ENCODE measurements at places on chromosomes 4 and X. TPM values are rescaled to one million over a fixed set of nuclear protein-coding genes. Genes with fewer than 3 reads are reported as not detected.

SLIT2 gene
- 0.72 TPM for total RNA-seq

GRCh38 chr4:174373821-174374220 is 90.1 kb downstream of the CEP44 start:
- DNase-seq: no peak
- H3K36me3 ChIP-seq: no peaks in the 10 kb centered on the region
- H3K4me3 ChIP-seq: no peak overlapping the region
- peaks cover 39% of the 10 kb centered on the region for H3K4me1 ChIP-seq

GRCh38 chrX:22950269-22951266 is 49.2 kb upstream of the DDX53 start:
- H3K27ac ChIP-seq: no peak overlapping the region
- H3K36me3 ChIP-seq: no peaks in the 10 kb centered on the region
- no peaks in the 10 kb centered on the region for H3K27me3 ChIP-seq

DNA sequence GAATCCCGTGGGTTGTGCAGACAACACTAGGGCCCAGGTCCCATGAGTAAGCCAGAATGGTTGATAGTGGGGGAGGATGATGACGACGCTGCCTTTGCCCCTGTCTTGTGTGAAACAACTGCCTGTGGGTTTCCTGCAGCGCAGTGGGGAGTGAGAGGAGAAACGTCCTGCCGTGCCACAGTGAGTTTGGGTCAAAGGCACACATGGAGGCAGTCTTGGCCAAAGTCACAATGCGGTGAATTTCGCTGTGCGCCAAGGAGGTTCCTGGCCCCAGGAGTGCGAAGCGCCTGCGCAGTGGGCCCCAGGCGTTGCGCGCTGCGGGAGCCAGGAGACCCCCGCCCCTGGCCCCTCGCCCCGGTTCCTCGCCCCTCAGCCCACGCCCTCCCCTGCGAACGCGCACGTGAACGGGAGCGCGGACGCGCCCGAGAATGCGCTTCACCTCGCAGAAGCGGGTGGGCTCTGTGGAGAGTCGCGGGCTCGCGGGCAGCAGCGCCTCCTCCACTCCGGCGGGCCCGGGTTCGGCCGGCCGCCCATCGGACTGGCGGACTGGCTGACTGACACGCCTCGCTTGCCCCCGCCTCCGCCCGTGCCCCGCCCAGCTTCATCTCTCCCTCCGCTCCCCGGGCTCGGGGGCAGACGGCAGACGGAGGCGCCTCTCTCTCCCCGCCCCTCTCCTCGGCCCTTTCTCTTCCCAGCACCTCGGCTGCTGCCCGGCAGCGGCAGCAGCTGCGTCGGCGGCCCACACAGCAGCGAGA is at the start of gene NUDT10:
NUDT10 (plus strand) TSS at position 635 of the 755 bp plus-strand sequence. CDS start 144 bp downstream, outside the sequence.
- H3K36me3 ChIP-seq: no peaks in the 10 kb centered on the region
- peak within 1 kb of the TSS; percentile 5 for H3K4me3 ChIP-seq
- no peaks in the 10 kb centered on the region for H3K4me1 ChIP-seq
- no peaks in the 10 kb centered on the region for H3K27me3 ChIP-seq

DNA sequence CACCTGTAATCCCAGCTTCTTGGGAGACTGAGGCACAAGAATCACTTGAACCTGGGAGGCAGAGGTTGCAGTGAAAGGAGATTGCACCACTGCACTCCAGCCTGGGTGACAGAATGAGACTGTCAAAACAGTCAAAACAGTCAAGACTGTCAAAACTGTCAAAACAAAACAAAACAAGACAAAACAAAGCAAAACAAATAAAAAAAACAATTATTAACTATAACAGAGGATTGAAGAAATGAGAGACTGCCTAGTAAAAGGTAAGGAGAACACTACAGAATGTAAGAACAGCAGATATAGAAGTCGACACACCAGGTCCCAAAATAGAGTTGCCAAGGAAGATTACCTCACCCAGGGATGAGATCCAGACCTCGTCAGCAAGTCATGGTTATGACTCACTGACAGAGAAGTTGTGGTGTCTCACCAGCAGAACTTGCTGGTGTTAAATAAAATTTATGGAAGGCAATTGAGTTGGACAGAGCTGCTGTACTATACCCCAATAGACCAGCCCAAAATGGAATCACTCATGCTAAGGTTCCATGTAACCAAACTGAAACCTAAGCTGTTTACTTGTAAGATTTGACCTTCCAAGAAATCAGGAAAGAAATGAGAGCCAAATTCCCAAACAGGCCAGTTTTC is 32.1 kb upstream of the GK start:
- H3K4me3 ChIP-seq: no peak overlapping the region
- no peak overlapping the region for H3K27ac ChIP-seq
- H3K36me3 ChIP-seq: no peaks in the 10 kb centered on the region
- H3K27me3 ChIP-seq: no peaks in the 10 kb centered on the region
- DNase-seq: no peak
